ENCODE measurements at places on chromosomes 1 and 21. TPM values are rescaled to one million over a fixed set of nuclear protein-coding genes. Genes with fewer than 3 reads are reported as not detected.

- peak; percentile 29 for DNase-seq
These were observed 44.5 kb downstream of the LRRC38 start for GRCh38 chr1:13469343-13469742.

Gene CRP
- not detected for polyA plus RNA-seq

Gene IGSF9
- polyA plus RNA-seq, result 10.0 TPM

Gene CFAP107
- polyA plus RNA-seq, result 0.73 TPM

GRCh38 chr21:45281411-45282282, 6.0 kb downstream of the POFUT2 start:
- no peak for DNase-seq

GRCh38 chr1:50106095-50106761, 2.5 kb upstream of the ELAVL4 start:
- DNase-seq, result no peak

- DNase-seq, result no peak
These were observed 182.9 kb downstream of the CDC7 start for GRCh38 chr1:91683598-91683951.

GRCh38 chr1:218444588-218444987, 99.5 kb downstream of the TGFB2 start:
- DNase-seq, result no peak

- DNase-seq, result no peak
These were observed 455.3 kb upstream of the USP24 start for GRCh38 chr1:55670331-55671082.

GRCh38 chr1:184992271-184992670, 18.0 kb upstream of the NIBAN1 start:
- no peak for DNase-seq

Gene SLC30A10
- polyA plus RNA-seq, result 0.08 TPM

Gene FCN3
- polyA plus RNA-seq, result 1.4 TPM

GRCh38 chr1:156684227-156684782, 7.1 kb upstream of the NES start:
- DNase-seq, result no peak

Gene VCAM1
- 49.4 TPM for polyA plus RNA-seq

Gene CLIC4
- polyA plus RNA-seq, result 187 TPM

Gene ZMYM1
- polyA plus RNA-seq, result 20.9 TPM

DNA sequence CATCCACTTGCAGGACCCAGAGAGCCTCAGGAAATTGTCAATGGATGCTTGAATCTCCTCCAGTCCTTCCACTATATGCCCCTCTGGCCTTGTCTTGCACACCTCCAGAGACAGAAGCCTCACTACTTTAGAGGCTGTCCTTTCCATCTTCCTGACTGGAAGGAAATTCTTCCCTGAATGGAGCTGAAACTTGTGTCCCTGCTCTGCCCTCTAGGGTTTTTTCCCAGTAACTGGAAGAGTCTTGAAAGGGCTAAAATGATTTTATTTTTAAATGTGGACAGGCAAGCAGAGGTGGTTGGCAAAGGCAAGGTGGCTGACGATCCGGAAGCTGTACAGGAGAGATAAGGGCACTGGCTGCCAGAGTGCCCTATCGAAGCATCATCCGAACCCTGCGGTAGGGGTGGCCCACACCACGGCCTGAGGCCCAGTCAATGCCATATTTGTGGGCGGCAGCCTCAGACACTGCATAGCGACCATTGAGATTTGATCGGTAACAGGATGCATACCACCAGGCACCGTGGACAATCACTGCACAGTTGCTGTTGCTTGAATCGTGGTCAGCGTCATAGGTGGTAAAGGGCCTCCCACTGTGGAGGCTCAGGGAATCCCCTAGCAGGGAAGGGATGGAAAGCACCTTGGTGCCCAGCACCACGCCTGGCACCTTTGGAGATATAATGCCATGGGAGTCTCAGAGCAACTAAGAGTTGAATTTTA, 2.3 kb upstream of the MAP3K6 start:
- no peak for DNase-seq

DNA sequence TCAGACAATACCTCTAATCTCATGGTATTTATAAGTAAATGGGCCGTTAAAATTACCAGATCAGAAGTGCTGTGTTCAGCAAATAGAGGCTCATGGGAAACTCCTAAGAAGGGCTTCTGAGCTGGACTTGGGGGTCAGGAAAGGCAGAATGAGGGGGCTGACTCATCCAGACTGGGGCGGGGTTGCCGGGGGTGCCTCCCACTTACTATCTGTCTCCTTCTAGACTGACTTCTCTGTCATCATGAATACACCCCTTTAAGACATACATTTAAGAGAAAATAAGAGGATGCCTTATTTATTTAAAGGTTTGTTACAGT, 96.0 kb upstream of the ERRFI1 start:
- DNase-seq, result no peak

Gene FOXE3
- 0.45 TPM for polyA plus RNA-seq

GRCh38 chr1:176799327-176799726, 336.4 kb downstream of the PAPPA2 start:
- DNase-seq, result no peak
